ENCODE measurements at places on chromosomes 7 and 10.

DNA sequence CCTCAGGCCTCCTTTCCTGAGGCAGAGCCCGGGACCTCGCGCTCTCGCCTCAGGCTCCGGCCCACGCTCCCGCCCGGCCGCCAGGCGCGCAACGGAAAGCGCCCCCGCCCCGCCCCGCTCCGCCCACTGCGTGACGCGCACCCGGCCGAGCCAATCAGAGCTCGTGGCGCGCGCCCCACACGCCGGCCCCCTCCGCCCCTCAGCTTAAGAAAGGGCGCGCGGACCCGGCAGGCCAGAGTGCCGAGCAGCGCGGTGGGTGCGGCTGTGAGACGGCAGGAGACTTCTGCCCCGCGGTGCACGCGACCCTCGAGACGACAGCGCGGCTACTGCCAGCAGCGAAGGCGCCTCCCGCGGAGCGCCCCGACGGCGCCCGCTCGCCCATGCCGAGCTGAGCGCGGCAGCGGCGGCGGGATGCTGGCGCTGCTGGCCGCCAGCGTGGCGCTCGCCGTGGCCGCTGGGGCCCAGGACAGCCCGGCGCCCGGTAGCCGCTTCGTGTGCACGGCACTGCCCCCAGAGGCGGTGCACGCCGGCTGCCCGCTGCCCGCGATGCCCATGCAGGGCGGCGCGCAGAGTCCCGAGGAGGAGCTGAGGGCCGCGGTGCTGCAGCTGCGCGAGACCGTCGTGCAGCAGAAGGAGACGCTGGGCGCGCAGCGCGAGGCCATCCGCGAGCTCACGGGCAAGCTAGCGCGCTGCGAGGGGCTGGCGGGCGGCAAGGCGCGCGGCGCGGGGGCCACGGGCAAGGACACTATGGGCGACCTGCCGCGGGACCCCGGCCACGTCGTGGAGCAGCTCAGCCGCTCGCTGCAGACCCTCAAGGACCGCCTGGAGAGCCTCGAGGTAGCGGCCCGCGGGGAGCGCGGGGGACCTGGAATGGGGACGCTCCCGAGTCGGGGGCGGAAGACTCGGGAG, at the start of gene NPTX2:
NPTX2 (plus strand) TSS at position 235 of the 909 bp plus-strand sequence; CDS start at position 412, 177 bp downstream.
- peak; percentile 11 for DNase-seq

- no peak for DNase-seq
Measured at GRCh38 chr7:5633161-5634106, 148.0 kb downstream of the RNF216 start.

DNA sequence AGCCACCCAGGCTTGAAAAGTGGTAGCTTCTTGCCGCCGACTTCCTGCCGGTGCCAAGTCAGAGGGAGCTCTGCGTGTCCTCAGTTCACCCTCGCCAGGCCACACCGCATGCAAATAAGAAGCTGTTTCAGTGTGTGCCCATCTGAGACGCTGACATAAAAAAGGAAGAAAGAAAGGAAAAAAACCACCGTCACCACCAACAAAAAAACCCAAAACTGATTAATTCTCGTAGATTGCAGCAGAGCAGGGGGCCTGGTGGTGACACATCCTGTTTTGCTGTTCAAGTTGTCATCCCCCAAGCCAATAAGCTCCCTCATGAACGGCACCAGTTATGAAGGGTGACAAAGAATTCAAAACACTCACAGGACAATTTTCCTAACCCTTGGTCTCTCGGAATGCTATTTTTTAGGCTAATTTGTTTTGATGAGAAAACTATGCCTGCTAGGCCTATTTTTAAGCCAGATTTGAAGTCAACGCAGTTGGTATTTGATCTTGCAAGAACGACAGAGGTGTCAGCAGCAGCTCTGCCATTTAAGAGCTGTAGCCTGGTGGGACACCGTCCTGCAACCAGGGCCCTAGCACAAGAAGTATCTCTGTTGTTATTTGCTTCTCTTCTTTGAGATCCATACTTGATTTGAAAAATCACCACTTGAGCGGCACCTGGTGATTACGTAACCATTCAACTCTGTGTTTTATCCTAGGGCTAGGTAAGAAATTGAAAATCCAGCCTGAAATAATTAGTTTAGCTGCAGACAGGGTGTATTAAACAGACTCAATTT, 145.6 kb downstream of the PFKFB3 start:
- DNase-seq = peak; percentile 92

DNA sequence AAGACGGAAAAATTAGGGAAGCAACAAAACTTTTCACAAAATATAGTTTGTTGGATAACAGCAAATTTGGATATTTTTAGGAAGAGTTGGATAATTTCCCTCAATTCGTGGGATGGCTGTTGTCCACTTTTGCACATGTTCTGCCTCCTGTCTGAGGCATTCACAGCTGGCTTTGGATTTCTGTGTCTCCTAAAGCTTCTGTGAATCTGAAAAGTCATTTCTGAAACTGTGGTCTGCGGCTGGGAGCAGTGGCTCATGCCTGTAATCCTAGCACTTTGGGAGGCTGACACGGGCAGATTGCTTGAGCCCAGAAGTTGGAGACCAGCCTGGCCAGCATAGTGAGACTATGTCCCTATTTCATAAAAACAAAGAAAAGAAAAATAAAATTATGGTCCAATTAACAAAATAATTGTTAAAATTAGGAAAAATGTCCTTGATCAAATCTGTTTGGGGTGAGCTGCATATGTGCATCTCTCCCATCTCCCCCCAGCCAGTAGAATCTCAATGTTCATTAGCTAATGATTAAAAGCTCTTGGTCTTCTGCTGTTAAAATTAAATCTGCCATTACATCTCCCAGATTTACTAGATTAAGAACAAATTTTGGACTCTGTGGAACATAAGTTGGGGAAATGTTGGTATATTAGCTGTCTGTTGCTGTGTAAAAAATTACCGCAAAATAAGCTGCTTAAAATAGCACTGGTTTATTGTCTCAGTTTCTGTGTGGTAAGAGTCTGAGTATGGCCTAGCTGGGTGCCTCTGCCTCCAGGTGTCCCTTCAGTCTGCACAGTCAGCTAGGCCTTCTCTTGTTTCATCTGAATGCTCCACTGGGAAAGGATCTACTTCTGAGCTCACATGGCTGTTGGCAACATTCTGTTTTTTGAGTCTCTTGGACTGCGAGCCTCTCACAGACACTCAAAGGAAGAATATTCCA, 332.0 kb upstream of the FZD1 start:
- DNase-seq = no peak

GRCh38 chr7:21580073-21580521, 37.3 kb downstream of the DNAH11 start:
- DNase-seq = no peak

- DNase-seq = peak; percentile 30
Measured at GRCh38 chr10:79069325-79070080, 737 bp downstream of the ZMIZ1 start.

- no peak for DNase-seq
Measured at GRCh38 chr10:101695404-101695890, 477 bp upstream of the FBXW4 start.

DNA sequence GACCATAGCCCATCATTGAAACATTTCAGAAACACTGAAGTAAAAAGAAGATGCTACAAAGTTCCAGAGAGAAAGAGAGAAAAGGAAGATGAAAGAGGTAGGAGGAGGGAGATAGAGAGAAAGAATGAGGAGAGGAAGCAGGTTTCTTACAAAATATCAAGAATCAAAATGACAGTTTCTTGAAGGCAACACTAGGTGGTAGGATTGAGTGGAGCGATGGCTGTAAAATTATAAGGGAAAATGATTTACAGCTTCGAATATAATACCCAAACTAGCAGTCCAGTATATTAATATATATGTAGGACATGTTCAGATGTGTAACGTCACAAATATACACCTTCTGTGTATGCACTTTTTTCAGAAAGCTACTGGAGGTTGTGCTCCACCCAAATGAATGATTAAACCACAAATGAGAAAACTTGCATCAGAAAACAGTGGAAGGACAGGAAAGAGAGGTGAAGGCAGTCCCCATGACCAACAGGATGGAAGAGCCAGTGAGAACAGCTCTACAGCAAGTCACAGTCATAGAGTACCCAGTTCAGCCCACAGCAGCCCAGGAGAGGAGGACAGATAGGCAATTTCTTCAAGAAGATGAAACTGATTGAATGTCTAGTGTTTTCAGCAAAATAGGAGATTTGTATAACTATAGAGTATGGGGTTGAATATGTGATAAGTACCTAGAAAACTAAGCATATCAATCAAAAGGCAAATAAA, 151.5 kb upstream of the TARP start:
- DNase-seq = no peak

DNA sequence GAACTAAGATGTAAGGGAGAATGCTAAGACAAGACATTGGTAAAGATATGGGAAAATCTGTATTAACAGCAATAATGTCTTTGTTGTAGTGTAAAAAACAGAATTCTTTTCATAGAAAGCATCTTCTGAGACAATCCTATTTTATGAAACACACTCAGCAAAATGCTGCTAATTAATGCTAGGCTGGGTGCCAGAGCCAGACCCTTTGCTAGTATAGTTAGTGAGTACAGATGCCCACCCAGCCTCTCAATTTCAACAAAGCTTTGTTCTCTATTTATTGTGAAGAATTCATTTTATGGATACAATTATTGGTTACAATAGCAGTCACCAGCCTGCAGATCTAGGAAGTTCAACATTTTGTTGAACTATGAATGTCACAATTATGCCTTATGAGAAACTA, 131.0 kb downstream of the SEM1 start:
- no peak for DNase-seq

DNA sequence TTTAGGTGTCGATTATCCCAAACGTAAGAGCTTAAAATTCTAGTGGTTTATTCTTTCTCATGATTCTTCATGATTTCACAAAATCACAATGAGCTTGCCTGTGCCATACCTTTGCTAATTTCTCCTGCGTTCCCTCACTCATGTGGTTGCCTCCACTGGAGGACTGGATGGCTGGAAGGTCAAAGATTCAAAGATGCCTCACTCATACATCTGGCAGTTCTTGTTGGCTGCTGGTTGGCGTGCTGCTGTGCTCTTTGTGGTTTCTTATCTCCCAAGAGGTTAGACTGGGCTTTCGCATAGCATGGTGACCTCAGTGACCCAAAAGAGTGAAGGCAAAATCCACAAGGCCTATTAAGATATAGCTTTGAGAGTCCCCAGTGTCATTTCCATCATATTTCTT, 877.6 kb upstream of the AUTS2 start:
- no peak for DNase-seq

DNA sequence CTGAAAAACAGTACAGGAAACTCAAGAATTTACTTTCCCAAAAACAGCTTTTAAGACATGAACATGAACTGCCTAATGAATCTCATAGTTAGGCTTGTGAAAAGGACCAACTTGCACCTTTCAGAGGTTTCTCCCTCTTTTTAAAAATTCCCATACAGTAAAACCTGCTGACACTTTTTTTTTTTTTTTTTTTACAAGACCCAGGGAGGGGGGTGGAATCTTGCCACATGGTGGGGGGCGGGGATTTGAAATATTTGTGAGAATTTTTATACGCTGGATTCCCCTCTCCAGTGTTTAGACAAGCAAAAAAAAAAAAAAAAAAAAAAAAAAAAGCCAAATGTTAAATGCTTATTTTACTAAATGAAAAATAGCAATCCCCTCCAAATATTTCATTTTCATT, 57.4 kb downstream of the HIBADH start:
- DNase-seq = no peak

DNA sequence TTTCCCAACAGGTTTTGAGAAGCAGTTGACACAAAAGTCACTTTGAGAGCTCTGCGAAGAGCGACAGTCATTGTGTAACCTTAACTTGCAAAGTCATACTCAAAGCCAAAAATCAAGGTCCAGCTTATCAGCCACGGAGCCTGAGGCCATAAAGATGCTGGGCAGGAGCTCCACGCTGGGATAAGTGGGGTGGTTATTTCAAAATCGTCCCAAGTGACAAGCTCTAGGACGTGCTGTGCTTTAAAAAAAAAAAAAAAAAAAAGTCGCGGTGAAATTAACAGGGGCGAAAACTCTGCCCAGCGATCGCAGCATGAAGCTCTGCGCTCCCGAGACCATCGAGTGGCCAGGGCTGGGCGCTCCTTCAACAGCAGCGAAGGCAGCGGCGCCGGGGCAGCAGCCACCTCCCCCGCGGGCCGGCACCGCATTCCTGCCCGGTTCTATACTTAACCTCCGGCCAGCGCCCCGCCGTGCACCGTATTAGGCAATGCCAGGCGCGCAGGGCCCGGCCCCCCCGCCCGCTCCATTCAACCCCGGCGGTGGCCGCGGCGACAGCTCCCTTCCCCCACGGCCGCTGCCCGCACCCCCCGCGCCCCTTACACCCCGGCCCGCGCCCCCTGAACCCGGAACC, 657 bp downstream of the HACD1 start:
- peak; percentile 8 for DNase-seq

- DNase-seq = no peak
Measured at GRCh38 chr10:125396676-125397075, 236.3 kb upstream of the CTBP2 start.

All from stimulated activated CD4-positive, alpha-beta T cell treated with anti-CD3 and anti-CD28 coated beads, Interleukin-1b, Interleukin-23, amount 100 ng/mL, for 48 hours (primary cell).